Suppressor macrophage treated with lipopolysaccharide for 1 hour (primary cell): ENCODE measurements at places on chromosomes 1 and 21.
A peak's percentile ranks its signal among the peaks of the same experiment; 100 is the strongest.

- DNase-seq: no peak
These were observed 3.2 kb downstream of the BTF3L4 start for GRCh38 chr1:52059321-52059720.

- DNase-seq: no peak
These were observed 28.3 kb downstream of the GADD45A start for GRCh38 chr1:67713057-67713846.

DNA sequence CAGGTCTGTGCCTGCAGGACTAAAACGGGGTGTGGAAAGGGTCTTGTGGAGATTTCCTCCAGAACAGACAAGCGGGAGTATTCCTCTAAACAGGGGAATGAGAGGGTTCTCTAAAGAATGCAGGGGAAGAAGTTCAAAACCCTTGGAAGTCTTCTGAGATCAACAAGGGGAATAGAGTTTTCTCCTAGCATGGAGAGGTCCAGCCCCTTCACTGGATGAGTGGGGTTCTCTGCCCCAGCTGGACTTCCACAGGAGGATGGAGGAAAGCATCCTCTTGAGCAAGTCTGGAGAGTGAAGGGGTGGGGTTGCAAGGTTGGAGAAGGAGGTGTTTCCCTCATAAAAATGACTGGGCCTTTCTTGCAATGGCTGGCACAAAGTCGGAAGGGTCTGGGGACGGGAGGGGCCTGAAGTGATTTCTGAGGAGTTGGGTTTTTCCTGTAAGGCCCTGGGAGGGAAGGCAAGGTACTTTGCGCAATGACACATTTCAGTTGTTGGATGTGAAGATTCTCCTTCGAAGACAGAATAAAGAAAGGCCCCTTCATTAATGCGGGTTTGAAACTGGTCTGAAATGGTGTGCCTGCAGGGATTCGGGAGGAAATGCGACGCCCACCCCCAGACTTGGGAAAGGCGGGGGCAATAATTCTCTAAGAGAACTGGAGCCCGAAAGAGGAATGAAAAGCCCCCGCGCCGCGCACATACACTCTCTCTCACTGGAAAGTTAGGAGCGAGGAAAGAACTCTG, 884 bp downstream of the SPATA6 start:
- DNase-seq: no peak

DNA sequence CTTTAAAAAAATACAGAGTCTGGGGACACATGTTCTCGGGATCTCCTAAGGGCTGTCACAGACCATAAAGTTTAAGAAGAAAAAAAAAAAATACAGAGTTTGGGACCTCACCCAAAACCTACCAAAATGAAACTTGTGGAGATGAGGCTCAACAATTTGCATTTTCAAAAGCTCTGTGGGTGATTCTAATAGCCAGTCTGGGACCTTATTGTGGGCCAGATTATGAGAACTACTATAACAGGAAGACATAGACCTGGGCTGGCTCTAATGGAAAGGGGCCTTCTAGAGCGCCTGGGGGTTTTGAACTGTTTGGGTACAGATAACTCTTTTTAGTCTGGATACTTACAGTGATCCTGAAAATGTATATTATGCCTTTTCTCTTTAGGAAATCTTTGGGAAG, 69.1 kb downstream of the LAMC1 start:
- no peak for DNase-seq

GRCh38 chr1:204443260-204443619, 31.6 kb upstream of the PPP1R15B start:
- DNase-seq: no peak

DNA sequence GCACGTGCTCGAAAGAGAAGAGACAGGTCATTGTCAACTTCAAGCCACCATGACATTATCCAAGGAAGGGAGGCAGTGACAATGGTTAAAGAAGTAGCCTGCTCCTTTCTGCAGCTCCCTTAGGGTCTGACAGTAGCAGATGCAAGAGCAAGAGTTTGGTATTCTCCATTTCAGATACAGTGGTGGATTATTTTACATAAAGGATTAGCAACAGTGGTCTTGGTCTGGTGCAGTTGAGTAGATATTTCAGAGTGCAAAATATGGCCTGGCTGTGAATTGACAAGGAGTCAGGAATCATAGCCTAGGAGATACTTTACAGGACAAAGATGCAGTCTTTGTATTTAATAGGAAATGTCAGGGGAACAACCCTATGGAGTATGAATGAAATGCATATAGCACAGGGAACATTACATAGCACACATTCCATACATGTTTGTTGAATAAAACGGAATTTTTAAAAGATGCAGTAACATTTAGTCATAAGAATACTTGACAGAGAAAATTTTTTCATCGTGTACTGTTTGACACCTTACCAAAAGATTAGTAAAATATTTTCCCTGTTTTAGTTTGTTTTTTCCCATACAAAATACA, 41.8 kb downstream of the CHRM3 start:
- DNase-seq: no peak

DNA sequence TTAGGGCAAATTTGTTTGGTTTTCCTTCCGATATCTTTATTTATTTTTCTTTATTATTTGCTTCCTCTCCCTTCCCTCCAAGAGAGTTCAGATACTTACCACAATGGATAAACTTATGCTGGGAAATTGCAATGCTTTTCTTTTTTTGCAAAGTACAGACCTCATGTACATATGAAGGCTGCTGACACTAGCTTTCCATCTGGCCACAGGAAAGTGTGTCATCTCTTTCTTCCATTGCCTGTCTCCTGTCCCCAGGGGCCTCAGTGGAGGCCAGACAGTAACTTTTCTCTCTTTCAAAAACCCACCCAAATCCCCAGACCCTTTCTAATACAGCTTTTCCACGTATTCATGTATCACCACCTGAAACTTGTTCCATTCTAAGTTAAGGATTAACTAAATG, 73.9 kb downstream of the ST6GALNAC3 start:
- no peak for DNase-seq

DNA sequence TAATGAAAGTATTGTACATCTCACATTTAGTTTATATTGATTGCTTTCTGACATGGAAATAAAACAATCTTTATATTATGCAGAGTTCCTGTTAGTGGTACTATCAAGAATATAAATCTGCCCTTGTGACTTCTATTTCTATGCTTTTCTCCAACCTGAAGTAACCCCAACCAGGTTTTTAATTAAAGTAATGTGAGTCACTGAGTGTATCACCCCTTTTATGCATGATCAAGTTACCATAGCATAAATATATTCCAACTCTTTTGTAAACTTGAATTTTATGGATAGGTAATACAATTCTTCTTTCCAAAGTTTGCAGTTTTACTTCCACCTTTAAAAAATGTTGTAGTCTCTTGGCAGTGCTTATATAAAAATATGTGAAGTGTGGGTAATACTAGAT, 532.3 kb downstream of the USP25 start:
- DNase-seq: no peak

DNA sequence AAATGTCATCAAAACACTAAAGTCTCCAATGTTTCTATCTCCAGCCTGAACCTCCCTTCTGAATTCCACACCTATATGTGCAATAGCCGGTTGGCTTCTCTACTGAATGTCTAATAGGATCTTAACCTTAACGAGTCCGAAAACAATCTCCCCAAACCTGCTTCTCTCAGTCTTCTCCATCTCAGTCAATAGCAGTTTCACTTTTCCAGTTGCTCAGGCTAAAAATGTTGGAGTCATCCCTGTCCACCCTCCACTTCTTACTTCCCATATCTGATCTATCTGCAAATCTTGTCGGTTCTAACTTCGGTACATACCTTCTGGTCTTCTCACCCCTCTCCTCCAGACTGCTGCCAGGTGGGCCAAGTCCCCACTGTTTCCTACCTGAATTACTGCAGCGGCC, 25.5 kb upstream of the CITED4 start:
- no peak for DNase-seq

- no peak for DNase-seq
These were observed 25.5 kb upstream of the CCSAP start for GRCh38 chr1:229368347-229368746.

- no peak for DNase-seq
These were observed 216.1 kb upstream of the GRIK3 start for GRCh38 chr1:37250371-37250770.

- peak; percentile 61 for DNase-seq
These were observed 24.7 kb downstream of the LYST start for GRCh38 chr1:235841938-235842545.

DNA sequence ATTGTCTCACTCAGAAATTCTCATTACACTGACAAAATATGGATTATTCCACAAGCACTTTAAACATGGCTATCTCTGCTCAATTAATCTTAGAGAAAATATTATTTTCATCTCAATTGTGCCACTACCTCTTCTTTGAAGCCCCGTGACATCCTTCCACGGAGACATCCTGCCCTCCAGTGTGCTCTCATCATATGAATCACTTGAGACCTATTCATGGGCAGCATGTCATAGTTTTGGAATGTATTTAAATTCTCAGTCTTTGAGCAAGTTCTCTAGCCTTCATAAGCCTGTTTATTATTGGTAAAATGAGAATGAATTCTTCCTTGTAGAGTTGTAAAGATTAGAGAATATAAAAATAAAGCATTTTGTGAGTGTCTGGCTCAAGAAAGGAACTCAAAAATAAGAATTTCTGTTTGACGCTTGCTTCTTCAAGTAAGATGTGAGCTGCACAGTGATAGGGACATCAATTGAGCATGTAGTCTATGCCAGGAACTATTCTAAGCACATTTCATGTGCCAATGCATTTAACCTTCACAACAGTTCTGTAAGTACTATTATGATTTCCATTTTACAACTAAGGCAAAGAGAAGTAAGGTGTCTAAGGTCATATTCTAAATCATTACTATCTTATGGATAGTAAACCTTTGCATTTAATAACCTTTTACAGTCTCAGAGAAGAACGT, 557.4 kb upstream of the ZRANB2 start:
- no peak for DNase-seq

DNA sequence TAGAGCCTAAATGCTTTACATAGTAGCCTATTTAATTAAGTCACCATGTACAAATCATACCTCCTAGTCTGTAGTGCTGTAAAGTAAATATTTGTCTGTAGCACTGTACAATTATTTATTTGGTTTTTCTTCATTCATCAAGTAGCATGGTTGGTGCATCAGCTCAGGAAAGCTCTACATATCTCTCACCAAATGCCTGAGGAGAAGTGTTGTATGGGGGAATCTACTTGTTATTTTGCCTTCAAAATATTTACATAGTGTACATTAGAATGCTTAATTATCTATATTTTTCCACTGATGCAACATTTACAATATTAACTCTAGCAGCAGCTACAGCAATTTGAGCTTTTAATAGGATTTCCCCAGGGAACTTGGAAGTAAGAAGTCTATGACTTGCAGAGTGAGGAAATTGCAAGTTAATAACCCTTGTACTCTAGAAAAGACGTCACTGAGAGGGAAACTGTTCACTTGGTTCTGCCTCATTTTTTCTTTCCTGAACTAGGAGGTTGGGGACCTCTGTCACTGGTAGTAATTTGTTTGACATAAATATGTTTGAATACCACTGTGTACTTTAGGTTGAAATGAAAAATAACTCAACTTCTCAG, 207.4 kb downstream of the PDE4B start:
- no peak for DNase-seq

- DNase-seq: no peak
These were observed 200.7 kb downstream of the CHRM3 start for GRCh38 chr1:239587066-239587465.

GRCh38 chr1:5500541-5500940, 491.7 kb downstream of the NPHP4 start:
- no peak for DNase-seq

GRCh38 chr1:116919802-116920201, 10.1 kb downstream of the PTGFRN start:
- DNase-seq: no peak

DNA sequence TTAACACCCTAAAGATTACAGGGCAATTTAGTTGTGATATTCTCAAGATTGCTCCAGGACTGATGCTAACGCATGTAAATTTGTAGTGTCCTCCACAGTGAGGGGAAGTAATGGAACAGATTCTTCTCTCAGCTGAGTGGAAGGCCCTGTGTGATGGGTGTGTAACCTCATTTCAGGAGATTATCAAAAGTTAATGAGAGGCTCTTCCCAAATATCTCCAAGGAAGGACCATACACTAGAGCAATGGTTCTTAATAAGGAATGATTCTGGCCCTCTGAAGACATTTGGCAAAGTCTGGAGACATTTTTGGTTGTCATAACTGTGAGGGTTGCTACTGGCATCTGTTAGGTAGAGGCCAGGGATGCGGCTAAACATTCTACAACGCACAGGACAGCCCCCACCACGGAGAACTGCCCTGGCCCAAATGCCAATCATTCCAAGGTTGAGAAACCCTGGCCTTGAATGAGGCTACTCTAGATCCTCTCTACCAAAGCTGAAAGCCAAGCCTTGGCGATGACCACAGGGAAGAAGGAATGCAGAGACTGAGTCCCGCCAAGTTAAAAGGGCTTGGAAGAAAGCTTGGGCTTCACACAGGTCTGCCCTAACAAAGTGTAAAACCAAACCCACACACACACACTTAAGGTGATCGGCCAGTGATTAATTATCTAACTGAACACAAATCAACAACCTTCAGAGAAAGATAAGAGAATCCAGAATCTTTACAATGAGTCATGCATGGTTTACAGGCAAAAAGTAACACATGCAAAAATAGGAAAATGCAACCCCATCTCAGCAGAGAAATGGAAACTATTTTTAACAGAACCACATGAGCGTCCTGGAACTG, 135.8 kb downstream of the SYF2 start:
- no peak for DNase-seq

- DNase-seq: no peak
These were observed 8.7 kb downstream of the FAM131C start for GRCh38 chr1:16064536-16065268.

- DNase-seq: no peak
These were observed 51.7 kb downstream of the COL18A1 start for GRCh38 chr21:45456584-45457160.

DNA sequence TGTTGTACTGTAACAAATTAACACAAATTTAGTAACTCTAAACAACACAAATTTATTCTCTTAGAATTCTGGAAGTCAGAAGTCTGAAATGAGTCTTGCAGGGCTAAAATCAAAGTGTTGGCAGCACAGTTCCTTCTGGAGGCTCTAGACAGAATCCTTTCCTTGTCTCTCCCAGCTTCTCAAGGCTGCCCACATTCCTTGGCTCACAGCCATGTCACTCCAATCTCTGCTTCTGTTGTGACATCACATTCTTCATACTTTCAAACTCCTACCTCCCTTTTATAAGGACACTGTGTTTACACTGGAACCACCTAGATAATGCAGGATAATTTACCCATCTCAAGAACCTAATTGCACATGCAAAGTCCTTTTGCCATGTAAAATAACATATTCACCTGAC, 225.0 kb upstream of the PRMT6 start:
- DNase-seq: no peak

DNA sequence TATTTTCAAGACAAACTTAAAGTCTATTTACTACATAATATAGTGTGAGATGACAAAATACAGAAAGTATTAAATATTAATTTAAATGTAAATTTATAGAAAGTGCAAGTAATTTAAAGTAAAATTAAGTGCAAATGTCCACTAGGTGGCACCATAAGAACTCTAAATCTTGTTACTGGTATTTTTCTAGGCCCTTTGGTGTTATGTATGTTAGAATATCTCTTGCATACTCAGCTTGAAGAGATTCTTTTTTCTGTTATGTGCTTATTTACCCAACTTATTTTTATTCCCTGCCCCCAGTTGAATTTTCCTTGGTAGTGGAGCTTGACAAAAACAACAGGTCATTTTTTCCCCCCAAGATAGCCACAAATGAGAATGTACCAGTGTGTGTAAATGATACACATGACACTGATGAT, 71.5 kb downstream of the RPS6KC1 start:
- peak; percentile 54 for DNase-seq

- DNase-seq: peak; percentile 67
These were observed 5.0 kb upstream of the ZC3H12A start for GRCh38 chr1:37469386-37469785.

- DNase-seq: no peak
These were observed 5.5 kb downstream of the CROCC start for GRCh38 chr1:16927256-16927655.

GRCh38 chr1:110671361-110671760, 3.4 kb downstream of the KCNA3 start:
- DNase-seq: no peak
